ENCODE measurements at places on chromosomes 12 and 14.

GRCh38 chr14:95265106-95266094 is 54.3 kb downstream of the CLMN start:
- DNase-seq, result no peak

- no peak for DNase-seq
Measured at GRCh38 chr14:41144370-41144769, 462.3 kb upstream of the LRFN5 start.

- no peak for DNase-seq
Measured at GRCh38 chr14:104888489-104889374, 23.7 kb downstream of the CEP170B start.

- DNase-seq, result no peak
Measured at GRCh38 chr12:13229504-13229903, 33.0 kb downstream of the EMP1 start.

GRCh38 chr12:49705479-49706134 is 1.6 kb downstream of the FMNL3 start:
- no peak for DNase-seq

DNA sequence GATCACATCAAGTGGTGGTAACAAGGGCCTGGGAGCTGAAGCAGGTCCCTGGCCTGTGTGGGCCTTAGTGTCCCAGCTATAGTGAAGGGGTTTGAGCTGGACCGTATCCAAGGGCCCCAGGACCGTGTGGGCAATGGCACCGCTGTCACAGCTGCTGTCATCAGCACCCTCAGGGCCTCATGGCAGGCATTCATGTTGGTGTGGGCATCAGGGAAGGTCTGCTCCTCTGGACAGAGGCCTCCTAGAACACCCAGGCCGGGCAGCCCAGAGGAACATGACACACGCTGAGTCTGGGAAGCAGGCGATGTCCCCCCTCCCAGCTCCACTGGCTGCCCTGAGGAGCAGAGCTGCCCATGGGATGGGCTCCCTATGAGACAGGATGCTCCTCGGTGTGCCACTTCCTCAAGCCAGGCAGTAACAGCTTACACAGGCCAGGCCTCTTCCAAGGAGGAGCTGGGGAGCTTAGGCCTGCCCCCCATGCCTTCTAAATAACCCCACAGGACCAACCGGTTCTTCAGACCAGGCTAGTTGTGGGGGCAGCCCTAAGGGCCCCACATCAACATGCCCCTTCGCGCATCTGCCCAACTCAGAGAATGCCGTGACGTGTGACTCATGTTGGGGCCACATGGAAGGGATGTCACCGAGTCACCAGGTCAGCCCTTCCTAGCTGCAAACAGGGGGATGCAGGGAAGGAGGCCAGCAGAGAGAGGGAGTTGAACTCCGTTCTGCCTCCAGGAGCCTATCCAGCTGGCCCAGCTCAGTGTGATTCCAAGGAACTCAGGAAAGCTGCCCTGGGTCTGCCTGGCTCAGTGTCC is 80.4 kb downstream of the PITPNM2 start:
- DNase-seq, result no peak

DNA sequence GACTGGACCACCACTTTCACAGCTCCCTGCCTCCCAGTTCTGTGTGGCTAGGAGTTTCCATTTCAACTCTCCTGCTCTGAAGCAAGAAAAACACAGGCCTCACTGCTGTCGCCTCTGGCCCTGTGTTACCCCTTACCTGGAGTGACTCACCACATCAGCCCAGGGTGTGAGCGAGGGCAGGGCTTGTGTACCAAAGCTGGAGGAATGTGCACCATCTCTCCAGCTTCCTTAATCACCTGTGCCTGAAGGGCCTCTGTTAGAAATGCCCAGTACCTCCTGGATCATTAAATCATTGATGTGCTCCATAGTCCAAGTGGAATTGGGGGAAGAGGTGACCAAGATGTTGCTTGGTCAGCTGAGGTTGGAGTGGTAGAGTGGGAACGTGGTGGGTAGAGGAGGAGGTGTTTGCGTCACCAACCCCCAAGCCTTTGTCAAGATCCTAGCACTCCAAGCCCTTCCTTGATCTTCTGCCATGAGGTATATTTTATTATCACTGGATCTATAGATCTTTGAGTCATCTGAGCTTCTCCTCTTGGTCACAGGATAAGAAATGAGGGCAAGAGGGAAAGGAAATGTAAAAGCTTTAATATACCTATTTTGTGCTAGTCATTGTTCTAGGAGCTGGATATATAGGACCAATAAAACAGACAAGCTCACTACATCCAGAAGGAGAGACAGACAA is 51.3 kb downstream of the SSPN start:
- DNase-seq, result no peak

- no peak for DNase-seq
Measured at GRCh38 chr12:94817695-94818075, 167.3 kb upstream of the TMCC3 start.

GRCh38 chr12:58967561-58967960 is 47.3 kb upstream of the LRIG3 start:
- DNase-seq, result no peak

DNA sequence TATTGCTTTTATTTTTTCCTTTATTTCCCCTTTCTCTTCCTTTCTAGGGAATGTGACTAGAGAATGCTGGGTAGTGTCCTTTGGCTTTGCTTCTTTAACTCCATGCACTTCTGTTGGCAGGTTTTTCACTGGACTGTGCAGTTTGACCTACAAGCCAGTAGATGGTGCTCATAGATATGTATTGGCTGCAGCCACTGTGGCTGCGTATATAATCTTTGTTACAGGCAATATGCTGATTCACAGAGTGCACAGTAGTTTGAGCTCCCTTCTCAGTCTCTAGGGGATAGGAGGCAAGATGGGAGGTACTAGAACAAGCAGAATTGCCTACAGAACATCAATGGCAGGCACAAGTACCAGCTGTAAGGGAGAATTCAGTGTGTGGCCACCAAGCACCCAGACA is 503.5 kb downstream of the LRFN5 start:
- no peak for DNase-seq

GRCh38 chr12:68364328-68364727 is 32.2 kb upstream of the MDM1 start:
- DNase-seq, result no peak

DNA sequence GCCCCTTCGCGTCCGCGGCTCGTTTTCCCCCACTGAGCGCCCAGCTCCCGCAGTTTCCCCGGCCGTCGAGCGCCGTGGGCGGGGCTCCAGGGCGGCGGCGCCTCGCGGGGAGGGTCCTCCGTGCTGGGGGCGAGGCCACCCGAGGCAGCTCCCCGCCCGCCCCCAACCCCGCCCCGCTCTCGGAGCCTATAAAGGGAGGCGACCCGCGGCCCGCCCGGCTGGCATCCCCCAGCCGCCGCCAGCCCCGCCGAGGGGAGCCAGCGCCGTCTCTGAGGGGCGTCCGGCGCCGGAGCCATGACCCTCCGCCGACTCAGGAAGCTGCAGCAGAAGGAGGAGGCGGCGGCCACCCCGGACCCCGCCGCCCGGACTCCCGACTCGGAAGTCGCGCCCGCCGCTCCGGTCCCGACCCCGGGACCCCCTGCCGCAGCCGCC is at the start of gene TAMALIN:
TAMALIN (plus strand) TSS at position 221 of the 432 bp plus-strand sequence; CDS start at position 295, 74 bp downstream.
- peak; percentile 57 for DNase-seq

DNA sequence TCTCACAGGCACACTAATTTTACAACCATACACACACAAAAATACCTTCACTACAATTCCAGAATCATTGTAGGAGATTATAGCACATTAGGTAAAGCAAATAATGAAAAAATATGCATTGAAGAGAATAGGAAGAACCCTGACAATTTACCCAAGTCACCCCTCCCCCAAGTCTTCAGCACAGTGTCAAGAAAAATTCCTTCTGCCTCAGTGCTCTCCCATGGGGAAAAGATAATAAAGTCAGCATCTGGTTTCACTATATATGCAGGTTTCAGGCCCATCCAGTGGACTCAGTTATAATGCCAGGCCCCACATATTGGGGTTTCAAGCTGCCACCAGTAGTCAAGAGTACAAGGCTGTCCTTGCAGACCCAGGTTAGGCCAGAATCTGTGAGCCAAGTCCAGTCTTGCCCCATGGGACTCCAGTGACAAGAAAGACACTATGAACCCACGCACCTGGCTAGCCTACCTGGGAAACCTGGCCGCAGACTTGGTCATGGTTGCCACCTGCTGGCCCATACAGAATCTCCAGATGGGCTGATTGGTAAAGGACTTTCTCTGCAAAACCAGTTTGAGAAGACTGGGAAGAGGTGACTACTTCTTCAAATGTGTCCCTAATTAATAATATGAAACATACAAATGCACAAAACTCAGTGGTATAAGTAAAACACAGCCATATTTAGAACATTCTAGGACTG is 398.6 kb upstream of the FLRT2 start:
- no peak for DNase-seq

GRCh38 chr12:10719482-10719881 is 3.6 kb downstream of the YBX3 start:
- no peak for DNase-seq

GRCh38 chr12:80862531-80862930 is 75.2 kb downstream of the LIN7A start:
- no peak for DNase-seq

DNA sequence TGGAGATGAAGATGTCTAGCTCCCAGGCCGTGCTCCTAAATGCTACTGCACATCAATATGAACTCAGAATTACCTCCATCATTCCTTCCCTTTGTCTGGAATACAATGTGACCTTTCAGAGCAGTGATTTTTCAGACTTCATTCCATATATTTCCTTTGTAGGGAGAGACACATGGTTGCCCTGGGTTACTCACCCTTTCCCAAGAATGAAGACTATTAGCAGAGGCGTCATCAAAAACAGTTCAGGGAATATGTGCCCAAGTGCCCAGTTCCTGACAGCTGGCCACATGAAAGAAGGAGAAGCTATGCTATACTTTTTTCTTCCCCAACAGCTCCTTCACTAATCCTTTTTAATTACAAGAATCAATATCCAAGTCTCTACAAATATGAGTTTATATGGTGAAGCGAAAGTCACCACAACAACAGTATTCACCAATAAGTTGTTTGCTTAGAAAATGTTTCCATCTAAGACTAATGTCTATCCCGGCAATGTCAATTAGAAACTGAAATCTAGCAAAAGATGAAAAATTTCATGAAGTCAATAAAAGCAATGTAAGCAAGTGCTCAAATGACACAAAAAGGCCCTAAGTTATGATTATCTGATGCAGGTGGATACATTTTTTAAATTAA is 17.8 kb downstream of the NELL2 start:
- no peak for DNase-seq

DNA sequence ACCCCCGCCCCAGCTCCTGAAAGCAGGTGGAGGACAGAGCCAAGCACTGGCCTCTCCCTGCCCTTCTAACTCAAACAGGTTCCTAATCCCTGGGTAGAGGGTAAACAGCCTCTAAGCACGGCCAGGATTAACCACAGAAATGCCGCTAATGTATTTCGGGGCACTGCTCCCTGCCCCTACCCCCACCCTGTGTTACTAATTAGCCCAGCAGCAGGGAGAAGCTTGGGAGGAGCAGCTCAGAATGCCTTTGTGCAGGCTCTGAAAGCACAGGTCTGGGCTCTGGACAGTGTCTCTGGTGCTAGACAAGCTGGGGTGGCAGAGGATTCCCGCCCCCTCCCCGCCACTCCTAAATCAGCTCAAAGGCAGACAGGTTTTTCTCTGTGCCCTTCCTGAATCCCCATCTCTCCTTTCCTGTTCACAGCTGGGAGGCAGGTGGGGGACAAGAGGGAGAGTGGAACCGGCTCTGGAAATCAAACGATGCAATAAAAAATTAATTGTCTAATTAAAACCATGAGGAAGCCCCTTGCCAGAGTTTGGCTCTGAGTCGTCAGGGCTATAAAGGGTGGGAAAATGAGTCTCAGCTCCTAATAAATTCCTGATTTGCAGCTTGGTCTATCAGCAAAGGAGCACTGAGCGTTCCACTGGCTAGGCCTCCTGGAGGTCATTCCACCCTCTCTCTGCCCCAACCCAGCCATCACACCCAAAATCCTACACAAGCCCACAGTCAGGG is 53.0 kb downstream of the SMUG1 start:
- DNase-seq, result no peak
